ENCODE measurements at places on chromosomes 5 and 9.

- DNase-seq: no peak
Observed at GRCh38 chr5:151682751-151683331, 3.9 kb downstream of the SPARC start.

GRCh38 chr9:108265065-108265464, 590.7 kb downstream of the ACTL7B start:
- DNase-seq: no peak

- no peak for DNase-seq
Observed at GRCh38 chr9:135268981-135269380, 181.5 kb downstream of the OLFM1 start.

GRCh38 chr5:132747616-132748440, 602 bp downstream of the CCNI2 start:
- DNase-seq: no peak

GRCh38 chr5:143775258-143775657, 36.7 kb upstream of the HMHB1 start:
- no peak for DNase-seq

DNA sequence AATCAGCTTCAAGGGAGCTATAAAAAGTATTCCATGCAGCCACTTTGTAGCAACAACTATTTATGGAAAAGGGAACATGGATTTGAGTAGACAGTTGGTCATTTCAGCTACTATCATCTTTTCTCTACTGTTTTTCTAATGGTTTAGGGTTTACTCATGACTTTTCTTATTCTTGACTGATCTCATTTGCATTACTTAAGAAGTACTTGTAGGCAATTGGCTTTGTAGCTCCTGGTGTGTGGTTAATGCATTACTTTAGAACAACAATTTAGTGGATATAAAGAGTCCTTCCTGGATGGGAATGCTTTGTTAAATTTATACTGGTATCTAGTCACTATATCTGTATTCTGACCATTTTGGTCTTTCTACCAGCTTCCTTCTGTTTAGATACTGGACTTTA, 59.8 kb upstream of the NTRK2 start:
- DNase-seq: no peak

- DNase-seq: no peak
Observed at GRCh38 chr9:10172476-10172875, 440.3 kb downstream of the PTPRD start.

DNA sequence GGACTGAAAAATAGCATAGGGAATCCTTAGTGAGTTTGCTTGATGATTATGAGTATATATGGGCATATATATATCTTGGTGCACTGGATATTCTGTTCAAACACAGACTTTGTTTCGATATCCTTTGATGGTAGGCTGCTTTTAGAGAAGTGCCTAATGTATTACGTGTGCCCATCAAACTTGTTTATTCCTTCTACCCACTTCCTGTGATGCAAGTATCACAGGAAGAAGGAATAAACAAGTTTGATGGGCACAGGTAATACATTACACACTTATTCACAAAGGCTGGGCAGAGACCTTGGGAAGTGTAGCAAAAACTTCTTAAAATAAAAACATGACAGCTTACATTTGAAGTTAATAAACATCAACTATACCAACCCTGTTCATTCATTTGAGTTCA, 364.2 kb downstream of the CHSY3 start:
- no peak for DNase-seq

DNA sequence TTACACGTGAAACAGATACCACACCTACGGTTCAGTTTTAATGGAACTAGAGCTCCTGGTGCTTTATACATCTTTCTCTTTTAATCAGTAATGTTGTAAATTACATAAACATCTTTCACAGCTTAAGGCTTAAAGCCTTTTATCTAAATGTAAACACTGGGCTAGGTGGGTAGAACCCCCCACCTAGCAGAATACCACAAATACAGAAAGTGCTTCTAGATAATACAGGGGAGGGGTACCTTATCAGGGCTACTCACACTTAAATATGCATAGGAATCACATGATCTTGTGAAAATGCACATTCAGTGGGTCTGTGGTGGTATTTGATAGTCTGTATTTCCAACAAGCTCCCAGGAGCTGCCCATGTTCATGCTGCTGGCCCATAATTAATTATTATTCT, 256.4 kb upstream of the TARS1 start:
- no peak for DNase-seq

DNA sequence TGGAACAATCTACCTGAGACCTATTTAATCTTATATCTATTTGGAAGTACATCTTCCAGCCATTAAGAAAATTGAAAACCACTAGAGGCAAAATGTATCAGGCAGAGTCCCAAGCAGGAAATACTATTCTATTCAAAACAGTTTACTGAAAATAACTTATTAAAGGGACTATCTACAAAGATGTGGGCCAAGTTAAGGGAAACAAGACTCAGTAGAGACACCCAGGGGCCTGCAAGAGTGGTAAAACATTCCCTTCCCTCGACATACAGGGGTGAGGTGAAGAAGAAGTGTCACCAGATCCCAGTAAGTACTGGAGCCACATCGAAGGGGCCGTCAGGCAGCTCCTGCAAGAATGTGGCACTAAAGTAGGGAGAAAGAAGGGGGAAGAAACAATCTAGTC, 12.1 kb upstream of the NRG2 start:
- DNase-seq: no peak

DNA sequence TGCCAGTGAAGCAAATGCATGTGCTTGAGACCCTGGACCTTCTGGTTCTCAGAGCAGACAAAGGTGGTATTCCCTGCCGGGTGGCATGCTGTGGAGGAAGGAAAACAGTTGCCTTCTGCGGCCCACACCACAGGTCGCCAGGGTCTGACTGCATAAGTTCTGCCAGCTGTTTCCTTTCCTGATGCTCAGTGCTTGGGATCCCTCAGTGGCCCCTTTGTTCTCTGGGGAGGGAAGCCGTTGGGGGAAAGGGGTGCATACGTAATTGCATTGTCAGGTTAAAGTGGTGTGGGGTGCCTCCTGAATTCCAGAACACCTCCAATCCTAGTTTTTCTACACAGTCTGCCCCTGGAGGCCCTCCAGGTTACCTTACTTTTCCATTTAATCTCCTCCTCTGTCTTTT, 43.1 kb upstream of the SLC2A8 start:
- DNase-seq: no peak

DNA sequence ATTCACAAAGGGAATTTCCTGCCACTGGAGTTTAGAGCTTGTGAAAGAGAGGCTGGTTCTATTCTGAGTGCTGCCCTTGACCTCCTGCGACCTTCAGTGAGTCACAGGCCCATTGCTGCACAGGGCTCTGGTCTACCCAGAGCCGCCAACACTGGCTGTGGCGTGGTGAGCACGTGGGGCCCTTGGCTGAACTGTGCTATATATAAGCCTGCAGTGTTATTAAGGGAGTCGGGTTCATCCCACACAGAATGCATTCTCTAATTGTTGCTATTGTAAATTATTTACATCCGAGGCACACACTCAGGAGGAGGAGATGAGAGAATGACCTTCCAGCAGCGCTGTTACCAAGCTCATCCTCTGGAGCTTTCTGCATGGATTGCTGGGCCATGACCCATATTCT, 47.1 kb downstream of the BRINP1 start:
- DNase-seq: no peak

- no peak for DNase-seq
Observed at GRCh38 chr5:118597543-118597942, 390.8 kb downstream of the DTWD2 start.

DNA sequence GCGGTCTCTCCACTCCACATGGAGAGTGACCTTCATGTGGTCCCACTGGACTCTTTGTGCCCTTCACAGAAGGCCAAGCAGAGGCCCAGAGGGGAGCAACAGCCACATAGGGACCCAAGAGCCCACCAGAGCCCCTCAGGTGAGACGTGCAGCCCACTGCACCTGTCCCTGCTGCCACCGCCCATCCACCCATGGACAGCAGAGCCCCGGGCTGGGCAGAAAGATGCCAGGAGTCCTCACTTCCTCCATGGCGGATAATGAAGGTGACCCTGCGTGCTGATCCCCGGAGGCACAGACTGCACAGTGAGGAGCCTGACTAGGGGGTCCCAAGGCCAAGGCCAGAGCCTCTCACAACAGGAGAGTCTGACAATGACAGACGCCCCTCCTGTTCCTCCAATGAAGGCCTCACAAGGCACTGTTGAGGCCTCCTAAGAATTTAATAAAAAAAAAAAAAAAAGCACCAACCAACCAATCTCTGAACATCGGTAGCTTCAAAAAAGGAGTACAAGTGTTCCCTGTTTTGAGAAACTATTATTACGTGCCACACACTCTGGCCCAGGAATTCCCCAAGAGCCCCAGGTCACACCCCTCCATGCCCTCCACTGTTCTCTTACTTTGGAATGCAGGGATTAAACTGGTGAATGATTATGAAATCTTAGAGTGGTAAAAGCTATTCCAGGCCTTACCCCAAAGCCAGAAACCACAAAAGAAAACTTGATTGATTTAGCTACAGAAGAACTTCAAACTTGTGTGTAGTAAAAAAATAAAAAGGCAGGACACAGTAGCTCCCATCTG, 2.8 kb upstream of the PPP1R26 start:
- no peak for DNase-seq

DNA sequence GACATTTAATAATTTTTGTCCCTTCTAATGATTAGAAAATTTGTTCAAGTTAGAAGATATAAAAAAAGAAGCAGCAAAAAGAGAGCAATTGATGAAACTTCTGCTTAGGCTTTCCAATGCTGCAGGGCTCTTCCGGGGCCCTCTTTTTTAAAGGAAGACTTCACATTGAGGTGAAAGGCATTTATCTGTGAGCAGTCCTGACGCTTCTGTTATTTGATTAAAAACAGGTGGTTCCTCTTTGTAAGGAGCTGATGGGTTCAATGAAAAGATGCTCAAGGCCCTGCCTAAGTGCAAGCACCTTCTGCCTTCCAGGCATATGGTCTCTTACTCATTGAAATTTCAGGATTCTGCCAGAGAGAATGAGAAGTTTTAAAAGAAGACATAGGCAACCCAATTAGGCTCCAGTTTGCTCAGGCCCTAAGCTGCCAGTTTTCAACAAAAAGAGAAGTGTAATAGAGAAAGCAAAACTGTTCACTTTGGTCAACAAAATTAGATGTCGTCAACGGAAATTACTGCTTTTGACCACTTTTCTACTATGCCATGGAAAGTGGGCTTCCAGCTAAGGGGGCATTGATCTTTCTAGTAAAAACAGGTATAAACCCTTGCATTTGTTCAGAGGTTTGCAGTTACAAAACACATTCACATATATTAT, 100.2 kb downstream of the INSYN2B start:
- DNase-seq: no peak

GRCh38 chr9:95627802-95628201, 111.0 kb upstream of the PTCH1 start:
- no peak for DNase-seq

DNA sequence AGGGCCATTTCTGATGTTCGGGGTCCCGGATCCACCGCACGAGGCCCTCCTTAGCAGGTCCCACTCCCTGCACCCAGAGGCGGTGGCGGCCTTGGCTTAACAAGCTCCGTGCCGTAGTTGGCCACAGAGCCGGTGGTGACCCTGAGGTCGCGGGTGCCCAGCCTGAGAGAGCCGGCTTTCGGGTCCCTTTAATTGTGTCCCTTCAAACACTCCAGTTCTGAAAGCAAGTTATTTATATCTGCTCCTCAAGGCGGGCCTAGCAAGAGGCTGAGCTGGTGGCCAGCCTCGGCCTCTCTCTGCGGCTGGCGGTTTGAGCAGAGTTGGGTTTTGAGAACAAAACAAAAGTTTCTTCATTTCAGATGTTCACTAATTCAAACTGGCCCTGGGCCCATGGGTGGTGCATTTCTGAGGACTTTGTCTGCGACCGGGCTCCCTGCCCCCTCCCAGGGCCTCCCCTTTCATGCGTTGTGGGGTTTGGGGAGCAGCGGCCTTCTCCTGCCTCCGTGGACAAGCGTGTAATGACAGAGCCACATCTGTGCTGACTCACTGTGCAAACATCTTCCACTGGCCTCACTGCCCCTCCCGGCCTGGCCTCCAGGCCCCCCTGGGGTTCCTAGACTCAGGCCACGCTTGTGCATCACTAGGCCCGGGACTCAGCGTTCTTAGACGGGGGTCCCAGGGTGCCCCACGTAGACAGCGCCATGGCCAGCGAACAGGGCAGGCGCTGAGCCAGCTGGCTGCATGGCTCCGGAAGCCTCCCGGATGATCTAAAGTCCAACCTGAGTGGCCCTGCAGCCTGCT, 49.4 kb upstream of the COL5A1 start:
- no peak for DNase-seq

DNA sequence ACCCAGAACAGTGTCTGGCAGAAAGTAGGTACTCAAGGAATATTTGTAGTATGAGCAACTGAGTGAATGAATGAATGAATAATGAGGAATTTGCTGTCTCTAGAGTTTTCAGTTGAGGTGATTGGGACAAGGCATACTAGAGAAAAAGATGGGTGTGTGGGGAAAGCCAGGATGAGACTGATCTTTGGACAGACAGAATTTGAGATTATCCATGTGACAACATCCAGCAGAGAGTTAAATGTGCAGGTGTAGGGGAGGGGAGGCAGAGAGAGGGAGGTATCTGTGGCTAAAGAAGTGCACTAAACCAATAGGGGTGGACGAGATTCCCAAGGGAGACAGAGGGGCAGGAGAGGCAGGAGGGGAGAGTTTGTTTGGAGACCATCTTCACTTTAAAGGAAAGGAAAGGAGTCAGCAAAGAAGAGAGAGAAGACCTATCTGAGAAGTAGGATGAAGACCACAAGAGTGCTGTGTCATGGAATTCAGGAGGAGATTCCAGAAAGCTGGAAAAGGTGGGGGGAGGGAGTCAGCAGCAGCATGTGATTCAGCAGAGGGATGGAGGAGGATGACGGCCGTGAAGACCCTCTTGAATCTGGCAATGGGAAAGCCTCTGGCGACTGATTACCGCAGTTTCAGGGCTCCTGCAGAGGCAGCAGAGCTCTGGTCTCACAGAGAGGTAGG, 3.2 kb downstream of the CPLX2 start:
- DNase-seq: no peak

DNA sequence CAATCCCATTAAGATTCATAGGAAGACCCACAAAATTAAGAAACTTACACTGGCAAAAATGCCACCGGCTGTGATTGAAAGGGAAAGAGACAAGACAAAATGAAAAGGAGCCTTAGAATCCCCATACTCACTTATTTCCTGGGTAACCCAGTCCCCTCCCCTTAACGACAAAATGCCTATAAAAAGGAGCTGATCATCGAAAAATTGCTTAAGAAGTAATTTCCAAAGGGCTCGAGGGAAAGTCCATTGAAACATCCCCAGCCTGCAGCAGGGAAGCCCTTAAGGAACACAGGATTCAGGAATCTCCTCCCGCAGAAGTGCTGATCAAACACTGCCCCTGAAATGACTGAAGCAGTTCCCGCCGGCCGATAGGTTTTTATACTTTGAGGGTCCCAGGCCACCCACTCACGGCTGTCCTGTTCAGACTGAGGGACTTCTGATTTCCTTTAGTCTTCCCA, 677 bp upstream of the ZNF79 start:
- DNase-seq: no peak

DNA sequence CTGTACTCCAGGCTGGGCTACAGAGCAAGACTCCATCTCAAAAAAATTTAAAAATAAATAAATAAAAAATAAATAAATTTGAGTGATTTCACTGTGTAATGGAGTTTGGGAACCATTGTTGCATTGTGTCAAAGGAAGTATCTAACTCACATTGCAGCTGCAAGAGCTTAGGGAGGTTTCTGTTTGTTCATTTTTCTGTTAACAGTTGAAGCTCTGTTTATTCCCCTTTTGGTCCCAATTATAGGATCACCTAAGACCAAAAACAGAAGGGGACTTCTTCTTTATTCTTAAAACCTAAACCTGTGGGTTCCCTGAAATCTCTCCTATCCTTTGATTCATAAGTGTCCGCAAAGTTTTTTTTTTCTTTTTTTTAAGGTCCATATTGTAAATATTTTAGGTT, 28.6 kb upstream of the PCAT7 start:
- no peak for DNase-seq

GRCh38 chr5:41918105-41918504, 7.0 kb upstream of the FBXO4 start:
- DNase-seq: no peak

Measured in stimulated activated CD8-positive, alpha-beta memory T cell treated with anti-CD3 and anti-CD28 coated beads, Interleukin-2, amount 100 ng/mL, for 1 hour (primary cell).